ENCODE measurements at places on chromosomes 5 and 9.

DNA sequence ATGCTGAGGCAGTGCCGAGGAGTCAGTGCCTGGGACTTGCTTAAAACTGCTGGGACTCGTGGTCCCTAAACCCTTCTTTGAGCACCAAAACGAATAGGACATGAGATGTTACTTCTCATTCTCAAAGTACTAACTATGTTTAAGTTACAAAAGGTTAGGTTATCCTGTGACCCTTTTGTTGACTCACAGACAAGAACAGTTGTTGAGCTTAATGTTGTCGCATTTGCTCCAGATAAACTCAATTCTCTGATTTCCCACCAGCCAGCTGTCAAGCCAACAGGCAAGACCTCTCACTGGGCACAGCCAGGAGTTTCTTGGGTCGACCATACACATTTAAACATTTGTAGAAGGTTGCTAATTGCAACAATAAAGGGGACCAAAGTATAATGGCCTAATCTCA is 249.4 kb downstream of the ADAMTSL1 start:
- DNase-seq = no peak

- no peak for DNase-seq
Observed at GRCh38 chr5:103428411-103428871, 134.1 kb downstream of the NUDT12 start.

GRCh38 chr9:134778841-134779411 is 101.7 kb upstream of the FCN2 start:
- no peak for DNase-seq

GRCh38 chr5:119323601-119324000 is 32.2 kb upstream of the TNFAIP8 start:
- no peak for DNase-seq

- no peak for DNase-seq
Observed at GRCh38 chr9:22111954-22112247, 102.8 kb upstream of the CDKN2B start.

DNA sequence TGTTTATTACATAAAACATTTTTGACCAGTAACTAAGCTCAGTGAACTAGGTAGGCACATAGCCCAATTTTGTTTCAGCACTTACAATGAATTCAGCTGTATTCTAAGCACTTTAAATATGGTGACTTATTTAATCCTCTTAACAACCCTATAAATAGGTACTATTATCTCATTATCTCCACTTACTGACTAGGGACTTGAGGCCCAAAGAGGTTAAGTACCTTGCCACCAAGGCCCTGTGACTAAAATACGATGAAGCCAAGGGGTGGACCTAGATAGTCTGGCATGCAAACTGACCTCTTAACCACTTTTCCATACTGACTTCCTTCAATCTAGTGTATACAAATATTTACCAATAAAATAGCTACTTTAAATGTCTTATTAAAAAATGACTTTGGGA is 266.4 kb downstream of the ZNF608 start:
- no peak for DNase-seq

Data from GM20000 (cell line).